Activated T-cell treated with anti-CD3 and anti-CD28 coated beads for 48 hours (primary cell): ENCODE measurements at places on chromosomes 3 and 15.

DNA sequence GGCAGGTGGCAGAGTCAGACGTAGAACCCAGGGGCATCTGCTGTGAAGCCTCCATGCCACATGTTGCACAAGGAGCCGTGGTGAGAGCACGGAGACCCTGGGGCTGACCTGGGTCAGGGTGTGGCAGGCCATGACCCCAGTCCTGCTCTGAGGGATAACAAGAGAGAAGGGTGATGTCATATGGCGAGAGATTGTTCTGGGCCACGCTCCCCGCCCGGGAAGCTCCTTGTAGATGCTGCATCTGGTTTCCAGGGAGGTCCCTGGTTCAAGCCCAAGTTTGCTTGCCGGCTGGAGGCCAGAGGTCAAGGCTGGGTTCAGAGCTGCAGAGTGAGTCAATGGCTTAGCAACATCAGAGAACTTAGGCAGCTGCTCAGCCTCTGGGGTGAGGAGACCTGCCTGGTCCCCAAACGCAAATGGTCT is 17.3 kb downstream of the FGD5 start:
- DNase-seq, result no peak

GRCh38 chr15:96540283-96540682 is 209.8 kb downstream of the NR2F2 start:
- no peak for DNase-seq

- no peak for DNase-seq
These were observed 77.2 kb downstream of the GREM1 start for GRCh38 chr15:32794973-32795372.

DNA sequence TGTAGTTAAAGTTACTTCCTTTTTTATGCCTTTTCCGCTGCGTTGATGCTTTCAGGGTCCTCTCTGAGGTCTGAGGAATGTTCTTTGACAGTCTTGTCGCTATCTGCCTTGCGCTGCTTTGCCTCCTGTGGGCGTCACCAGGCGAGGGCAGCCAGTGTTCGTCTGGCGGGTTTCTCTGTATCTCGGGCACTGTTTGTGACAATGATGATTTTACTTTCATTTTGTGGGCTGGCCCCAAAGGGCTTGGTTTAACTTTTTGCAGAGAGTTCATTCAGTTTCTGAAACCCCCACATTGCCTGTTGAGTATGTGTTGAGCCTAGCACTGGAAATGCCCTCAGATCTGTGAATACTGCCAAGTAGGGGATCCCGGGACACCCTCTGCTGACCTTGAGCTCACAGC is 24.6 kb upstream of the SACM1L start:
- peak; percentile 59 for DNase-seq

DNA sequence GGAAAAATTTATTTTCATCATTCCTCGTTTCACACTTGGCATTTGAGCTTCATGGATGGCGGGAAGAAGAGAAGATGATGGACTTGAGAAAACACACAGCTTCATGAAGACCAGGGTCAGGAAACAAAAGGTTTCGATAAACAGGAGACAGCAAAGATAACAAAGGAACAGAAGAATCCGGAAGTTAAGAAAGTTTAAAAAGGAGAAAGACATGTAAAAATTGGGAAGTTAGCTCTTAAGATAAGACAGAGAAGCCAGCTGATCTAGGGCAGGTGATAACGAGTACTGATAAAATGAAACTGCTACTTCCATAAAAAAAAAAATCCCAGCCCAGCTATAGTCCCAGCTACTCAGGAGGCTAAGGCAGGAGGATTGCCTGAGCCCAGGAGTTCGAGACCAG is 23.9 kb downstream of the IL5RA start:
- DNase-seq, result no peak

GRCh38 chr3:83438188-83438587 is 1520.6 kb upstream of the CADM2 start:
- DNase-seq, result no peak

DNA sequence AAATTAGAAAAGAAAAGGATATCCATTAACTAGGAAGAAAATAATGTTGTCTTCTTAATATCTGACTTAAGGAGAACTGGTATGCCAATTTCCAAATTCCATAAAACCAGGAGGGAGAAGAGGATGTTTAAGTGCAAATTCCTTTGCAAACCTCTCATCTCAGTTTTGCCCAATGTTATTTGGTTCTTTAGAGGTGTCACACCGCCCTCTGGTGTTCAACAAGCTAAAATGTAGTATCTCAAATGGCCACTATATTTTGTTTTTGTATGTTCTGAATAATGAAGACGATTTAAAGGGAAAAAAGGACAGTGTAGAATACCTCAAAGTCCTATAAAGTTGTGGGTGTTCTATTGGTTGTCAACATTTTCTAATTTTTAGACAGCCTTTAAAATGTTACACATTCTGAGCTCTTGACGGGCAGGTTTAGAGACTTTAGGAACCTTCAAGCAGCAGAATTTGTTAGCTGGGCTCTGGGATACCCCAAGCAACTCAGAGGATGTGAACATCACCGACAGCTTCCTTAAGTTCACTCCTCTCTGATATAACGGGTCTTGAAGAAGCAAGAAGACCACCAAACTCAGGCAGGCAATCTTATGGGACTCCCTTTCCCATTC is 458.3 kb downstream of the MFSD1 start:
- no peak for DNase-seq

GRCh38 chr15:98942431-98942830 is 65.2 kb downstream of the PGPEP1L start:
- no peak for DNase-seq

DNA sequence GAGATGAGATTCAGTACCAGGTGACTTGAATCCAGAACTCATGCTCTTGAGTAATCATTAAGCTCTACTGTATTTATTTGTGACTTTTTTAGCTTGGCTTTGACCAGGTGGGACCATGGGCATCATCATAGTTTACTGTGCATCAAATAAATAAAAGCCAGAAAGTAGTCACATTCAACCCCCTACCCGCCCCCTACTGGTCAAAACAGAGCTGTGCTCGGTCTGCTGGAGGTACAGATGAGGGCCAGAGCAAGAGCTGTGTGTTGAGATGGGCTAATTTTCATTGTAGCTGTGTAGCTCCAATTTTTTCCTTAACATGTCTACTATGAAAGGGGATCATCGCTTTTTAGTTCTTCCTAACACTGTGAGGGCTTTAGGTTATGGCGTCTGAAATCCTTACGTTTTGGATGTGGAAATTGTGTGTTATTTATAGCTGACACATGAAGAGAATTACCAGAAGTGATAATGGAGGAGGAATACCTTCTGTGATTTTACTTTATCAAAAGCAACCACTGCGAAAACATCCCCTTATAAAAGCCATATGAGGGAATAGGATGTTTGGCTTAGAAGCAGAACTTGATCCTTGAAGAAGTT is 375.1 kb downstream of the PTPRG start:
- peak; percentile 15 for DNase-seq

DNA sequence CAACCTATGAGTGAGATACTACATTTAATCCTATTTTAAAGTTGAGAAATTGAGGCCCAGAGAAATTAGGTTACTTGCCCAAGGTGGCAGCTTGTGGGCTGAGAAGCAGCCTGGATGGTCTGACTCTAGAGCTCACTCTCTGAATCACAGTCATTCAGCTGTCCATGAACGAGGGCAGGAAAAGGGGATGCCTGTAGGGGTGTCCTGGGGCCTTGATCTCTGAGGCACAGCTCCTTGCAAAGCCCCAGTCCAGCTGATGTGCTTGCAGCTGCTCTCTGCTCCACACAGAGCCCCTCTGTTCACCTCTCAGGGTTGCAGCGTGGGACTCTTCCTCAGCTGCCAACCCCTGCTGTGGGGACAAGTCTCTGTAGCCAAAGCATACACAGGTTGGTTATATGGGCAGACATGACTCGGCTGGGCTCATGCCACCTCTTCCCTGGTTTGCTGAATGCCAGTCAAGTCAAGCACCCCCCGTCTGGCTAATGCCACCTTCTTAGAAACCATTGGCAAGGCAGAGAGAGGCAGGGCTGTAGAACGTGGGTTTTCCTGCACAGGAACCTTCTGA is 56.8 kb downstream of the GASK1A start:
- DNase-seq, result no peak

DNA sequence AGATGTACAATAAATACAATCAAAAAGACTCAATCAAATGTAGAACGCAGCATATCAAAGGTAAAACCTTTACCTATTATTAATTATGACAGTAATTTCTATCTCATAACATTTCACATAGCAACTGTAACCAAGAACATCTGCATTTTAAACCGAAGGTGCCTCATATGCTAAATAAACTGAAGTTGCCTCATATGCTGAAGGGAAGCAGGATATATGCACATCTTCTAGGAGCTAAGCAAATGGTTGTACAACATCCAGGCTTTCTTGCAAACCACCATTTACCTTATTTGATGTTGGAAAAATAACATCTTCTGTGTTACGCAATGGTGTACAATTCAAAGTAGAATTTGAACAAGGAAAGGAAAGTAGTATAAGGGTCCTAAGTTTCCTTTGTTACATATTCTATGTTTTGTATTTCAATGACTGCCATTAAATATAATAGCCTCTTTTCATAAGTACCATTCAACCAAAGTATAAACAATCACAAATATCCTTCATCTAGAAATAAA is 145.9 kb downstream of the SATB1 start:
- DNase-seq, result no peak

GRCh38 chr3:100850701-100851100 is 141.4 kb downstream of the TFG start:
- DNase-seq, result no peak

DNA sequence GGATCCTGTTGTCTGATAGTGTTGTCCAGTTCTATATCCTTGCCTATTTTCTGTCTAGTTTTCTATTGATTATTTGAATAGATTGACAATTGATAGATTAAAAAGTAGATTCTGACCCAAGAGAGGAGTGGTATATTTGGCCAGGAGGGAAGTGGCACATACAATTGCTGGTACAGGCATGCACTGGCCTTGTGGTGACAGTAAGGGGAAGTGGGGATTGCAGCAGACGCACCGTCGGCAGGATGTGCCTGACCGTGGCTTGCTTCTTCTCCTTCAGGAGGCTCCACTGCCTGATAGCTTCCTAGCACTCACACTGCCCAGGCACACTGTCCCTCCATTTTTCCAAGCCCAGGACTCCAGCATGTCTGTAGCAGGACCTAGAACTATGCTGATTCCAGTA is 10.5 kb downstream of the GABRG3 start:
- DNase-seq, result no peak

GRCh38 chr15:63405683-63406390 is 24.2 kb upstream of the CA12 start:
- no peak for DNase-seq

- DNase-seq, result no peak
These were observed 162.4 kb upstream of the CGNL1 start for GRCh38 chr15:57213862-57214261.

DNA sequence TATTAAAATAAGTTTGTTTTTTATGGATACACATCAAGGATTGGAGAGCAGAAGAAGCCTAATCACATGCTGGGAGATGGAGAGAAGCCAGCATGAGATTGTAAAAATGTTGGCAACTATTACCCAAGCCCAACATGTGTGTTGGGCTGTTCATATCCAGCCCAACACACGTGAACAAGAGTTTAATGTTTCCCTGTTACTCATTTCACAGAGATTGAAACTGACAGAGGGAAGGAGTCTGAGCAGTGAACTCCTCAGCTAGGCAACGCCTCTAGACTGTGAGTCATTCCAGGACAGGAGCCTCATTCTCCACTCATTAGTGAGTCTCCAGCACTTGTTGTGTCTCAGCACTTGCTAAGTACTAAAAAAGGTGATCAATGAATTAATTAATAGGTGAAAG is 43.2 kb upstream of the CMSS1 start:
- DNase-seq, result no peak

DNA sequence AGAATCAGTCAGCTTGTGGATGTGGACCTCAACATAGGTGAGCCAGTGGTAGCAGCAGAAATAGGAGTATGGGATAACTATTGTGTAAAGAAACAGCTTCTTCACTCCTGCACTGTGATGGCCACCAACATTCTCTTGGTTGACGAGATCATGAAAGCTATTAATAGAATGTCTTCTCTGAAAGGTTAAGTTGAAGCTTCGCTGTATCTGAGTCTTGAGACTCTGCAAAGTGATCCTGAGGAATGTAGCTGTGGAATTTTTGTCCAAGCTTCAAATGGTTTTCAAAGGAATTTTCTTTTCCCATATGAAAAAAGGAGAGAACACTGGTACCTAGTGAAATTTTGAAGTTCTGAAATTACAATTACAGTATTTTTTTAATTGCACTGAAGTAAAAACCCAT is 146.3 kb downstream of the GMNC start:
- DNase-seq, result no peak

DNA sequence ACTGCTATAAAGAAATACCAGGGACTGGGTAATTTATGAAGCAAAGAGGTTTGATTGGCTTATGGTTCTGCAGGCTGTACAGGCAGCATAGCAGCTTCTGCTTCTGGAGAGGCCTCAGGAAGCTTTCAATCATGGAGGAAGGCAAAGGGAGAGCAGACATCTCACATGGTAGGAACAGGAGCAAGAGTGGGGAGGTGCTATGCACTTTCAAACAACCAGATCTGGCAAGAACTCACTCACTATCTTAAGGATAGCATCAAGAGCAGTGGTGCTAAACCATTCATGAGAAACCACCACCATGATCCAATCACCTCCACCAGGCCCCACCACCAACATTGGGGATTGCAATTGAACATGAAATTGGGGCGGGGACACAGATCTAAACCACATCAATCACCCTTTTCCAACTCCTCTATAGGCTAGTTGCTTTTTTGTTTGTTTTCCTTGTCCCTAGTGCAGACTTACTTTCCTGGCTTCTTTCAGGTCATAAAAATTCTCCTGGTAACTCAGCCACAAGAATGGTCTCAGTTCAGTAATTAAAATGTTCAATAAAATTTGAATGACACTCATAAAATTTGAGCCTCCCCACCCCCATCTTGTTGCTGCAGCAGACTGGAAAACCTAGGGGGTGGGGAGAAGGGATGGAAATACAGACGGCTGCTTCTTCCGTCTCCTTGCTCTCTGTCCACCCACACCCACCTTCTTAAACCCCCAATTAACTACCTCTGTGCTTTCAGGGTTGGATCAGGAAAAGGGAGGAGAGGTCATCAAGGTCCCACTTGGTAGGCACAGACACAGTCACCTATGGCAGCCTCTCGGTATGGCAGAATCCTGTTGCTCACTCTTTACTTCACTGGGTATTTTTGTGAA is 16.3 kb upstream of the TIPARP start:
- DNase-seq, result no peak

DNA sequence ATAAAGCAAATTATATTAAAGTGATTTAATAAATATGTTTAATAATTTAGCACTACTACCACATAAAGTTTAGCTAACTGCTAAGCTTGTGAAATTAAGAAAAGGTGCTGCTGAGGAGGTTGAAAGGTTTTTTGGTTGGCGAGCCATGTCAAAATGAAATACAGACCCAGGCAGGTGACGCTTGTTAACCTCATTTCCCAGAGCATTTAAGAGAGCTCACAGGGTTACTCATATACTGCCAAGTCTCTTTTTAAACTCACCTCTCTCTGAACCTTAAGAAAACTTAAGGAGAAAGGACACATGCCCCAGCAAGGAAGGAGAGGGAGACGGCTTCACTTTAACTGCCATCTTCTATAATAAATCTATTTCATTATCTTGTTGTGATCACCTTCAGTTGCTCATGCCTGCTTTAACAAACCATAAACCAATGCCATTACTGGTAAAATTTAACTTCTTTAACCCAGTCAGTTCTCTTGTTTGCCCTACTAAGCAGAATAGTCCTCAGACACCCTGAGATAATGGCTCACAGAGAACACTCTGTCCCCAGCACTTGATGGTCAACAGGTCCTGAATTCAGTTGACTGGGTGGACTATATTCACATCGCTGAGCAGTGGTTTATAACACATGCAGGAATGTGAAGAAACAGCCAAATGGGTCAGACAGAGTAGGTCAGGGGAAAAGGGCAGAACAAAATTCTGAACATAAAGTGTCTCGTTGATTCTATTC is 540.1 kb downstream of the UNC13C start:
- no peak for DNase-seq

- DNase-seq, result no peak
These were observed at the start of gene FSD2 for GRCh38 chr15:82805994-82806406. Gene FSD2 (minus strand): TSS chr15:82806069. CDS start chr15:82787390, 18,679 bp downstream.
